T-cell (primary cell): ENCODE measurements at places on chromosomes 6 and 20.

GRCh38 chr20:33554914-33555420 lies 65.1 kb downstream of the CBFA2T2 start:
- peak; percentile 57 for DNase-seq

DNA sequence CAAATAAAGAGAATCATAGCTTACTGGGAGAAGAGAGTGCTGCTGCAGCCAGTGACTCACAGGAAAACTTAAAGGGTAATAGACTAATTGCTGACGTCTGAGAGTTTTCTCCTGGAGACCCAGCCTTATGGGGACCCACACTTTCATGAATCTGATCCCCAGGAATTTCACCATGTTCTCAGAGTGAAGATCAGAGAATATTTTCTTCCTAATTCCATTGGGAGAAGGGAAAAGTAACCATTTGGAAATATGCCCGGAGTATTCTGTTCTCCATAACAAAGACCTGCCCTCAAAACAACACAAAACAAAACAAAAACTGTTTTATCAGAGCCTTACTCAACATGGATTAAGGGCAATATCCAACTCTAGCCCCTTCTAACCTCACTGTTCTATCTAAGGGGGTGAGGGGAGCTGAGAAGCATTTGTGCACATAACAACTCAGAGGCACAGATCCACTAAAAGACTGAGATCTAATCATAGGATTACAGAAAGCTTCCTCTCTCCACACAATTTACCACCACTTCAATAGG lies 168.2 kb upstream of the SSTR4 start:
- DNase-seq, result no peak

- DNase-seq, result no peak
Measured at GRCh38 chr6:157831424-157832249, 8.6 kb downstream of the SNX9 start.

DNA sequence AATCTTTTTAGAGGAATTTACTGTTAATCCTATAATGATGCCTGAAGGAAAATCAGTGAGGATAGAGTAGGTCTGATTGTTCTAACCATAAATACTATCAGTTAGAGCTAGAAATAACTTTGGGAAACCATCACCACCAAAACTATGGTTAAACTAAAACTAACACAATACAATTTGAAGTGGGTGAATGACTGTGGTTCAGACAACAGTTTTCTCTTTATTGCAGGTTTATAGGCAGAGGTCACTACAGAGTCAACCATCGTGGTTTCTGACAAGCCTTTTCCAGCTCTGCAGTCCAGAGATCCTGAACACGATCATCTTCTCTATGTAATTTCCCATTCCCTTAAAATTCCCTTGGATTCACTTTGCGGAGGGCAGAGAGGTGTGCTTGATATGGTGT lies 134.3 kb downstream of the IBTK start:
- DNase-seq, result no peak

GRCh38 chr6:150734235-150734634 lies 131.3 kb upstream of the MTHFD1L start:
- no peak for DNase-seq

DNA sequence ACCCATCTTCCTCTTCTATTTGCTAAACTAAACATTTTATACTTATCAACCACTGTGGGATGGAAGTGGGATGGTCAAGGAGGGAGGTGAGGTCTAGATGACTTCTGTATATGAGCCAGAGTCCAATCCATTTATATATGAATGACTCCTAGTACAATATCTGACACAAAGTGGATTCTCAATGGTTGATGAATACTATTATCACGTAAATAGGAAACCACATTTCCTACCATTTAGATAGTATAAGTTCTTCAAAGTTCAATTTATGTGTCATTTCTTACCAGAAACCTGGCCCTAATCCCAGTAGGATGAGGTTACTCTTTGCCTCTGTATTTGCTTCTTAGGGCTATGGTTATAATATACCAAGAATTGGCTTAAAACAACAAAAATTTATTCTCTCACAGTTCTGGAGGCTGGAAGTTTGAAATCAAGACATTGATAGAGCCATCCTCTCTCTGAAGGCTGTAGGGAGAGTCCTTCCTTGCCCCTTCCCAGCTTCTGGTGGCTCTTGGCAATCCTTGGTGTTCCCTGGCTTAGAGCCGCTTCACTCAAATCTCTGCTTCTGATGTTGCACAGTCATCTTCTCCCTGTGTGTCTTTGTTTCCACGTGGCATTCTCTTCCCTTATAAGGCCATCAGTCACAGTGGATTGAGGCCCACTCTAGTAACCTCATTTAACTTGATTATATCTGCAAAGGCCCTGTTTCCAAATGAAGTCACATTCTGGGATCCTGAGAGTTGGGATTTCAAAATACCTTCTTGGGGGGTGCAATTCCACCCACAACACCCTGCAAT lies 41.0 kb upstream of the RAB23 start:
- DNase-seq, result no peak
